CD4-positive, alpha-beta memory T cell (primary cell): ENCODE measurements at places on chromosomes 2 and 18. TPM values are rescaled to one million over a fixed set of nuclear protein-coding genes. Genes with fewer than 3 reads are reported as not detected.
A peak's percentile ranks its signal among the peaks of the same experiment; 100 is the strongest.

The VIL1 gene
- total RNA-seq = not detected

The TXNDC2 gene
- not detected for total RNA-seq

- H3K4me1 ChIP-seq = no peaks in the 10 kb centered on the region
- DNase-seq = peak; percentile 71
- no peak overlapping the region for H3K4me3 ChIP-seq
- H3K27me3 ChIP-seq = no peaks in the 10 kb centered on the region
Measured at GRCh38 chr18:63963615-63964256, 6.1 kb upstream of the SERPINB8 start.

The DQX1 gene
- 0.44 TPM for total RNA-seq

- no peaks in the 10 kb centered on the region for H3K27me3 ChIP-seq
- DNase-seq = no peak
- no peaks in the 10 kb centered on the region for H3K4me1 ChIP-seq
- H3K36me3 ChIP-seq = no peaks in the 10 kb centered on the region
Measured at GRCh38 chr2:73141896-73142295, 29.1 kb upstream of the RAB11FIP5 start.
